Stimulated activated CD4-positive, alpha-beta T cell treated with anti-CD3 and anti-CD28 coated beads, Interleukin-1b, Interleukin-23, amount 100 ng/mL, for 1 hour (primary cell): ENCODE measurements at places on chromosomes 6 and 20.

GRCh38 chr20:8909596-8909995 lies 159.3 kb upstream of the PLCB4 start:
- DNase-seq, result no peak

DNA sequence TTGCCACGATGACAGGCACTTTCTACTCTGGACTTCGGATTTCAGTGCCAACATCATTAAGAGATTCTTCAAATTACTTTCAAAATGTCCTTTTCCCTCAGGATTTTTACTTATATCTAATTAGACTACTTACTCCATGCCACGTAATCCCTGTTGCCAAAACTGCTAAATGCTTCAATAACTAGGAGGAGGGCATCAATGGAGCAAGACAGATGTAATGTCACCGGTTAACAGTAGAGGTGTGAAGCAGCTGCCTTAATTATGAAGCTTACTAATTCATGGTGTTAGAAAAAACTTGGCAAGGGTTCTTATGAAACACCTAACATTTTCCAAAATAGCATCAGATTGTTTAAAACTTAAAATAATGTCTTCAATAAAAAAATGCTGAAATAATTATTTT lies 111.2 kb upstream of the SIM1 start:
- no peak for DNase-seq

DNA sequence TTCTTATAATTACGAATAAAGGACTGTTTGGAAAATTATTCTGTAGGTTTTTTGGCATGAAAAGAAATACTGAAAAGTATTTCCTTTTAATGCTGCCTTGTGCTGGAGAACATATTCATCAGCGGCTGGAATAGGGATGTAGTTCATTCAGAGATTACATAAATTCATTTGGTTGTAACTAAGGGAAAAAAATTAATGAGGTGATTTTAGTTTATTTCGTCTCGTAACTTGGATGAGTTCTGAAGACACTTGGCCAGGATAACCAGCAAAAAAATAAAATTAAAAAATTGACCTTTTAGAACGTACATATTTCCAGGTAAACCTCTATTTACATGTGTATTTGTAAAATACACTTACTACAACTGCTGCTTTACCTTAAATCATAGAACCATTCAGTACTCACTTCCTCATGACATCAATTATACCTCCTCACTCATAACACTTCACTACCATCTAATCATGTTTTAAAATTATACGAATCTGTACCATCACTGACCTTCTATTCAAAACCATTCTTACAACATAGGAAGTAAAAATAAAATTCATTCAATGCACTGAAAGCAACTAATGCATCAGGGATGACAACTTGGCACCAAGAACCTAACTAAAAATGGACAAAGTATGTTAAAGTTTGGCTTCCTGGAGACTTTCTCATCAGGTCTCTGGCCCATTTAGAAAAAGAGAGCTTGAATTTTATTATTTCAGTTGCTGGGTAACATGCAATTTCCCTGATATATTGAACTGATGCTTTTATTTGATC lies 17.2 kb downstream of the KLHL31 start:
- DNase-seq, result no peak

- DNase-seq, result no peak
These were observed 36.5 kb upstream of the BCLAF1 start for GRCh38 chr6:136326038-136326553.

GRCh38 chr20:21714297-21715192 lies 9.1 kb downstream of the PAX1 start:
- DNase-seq, result no peak

DNA sequence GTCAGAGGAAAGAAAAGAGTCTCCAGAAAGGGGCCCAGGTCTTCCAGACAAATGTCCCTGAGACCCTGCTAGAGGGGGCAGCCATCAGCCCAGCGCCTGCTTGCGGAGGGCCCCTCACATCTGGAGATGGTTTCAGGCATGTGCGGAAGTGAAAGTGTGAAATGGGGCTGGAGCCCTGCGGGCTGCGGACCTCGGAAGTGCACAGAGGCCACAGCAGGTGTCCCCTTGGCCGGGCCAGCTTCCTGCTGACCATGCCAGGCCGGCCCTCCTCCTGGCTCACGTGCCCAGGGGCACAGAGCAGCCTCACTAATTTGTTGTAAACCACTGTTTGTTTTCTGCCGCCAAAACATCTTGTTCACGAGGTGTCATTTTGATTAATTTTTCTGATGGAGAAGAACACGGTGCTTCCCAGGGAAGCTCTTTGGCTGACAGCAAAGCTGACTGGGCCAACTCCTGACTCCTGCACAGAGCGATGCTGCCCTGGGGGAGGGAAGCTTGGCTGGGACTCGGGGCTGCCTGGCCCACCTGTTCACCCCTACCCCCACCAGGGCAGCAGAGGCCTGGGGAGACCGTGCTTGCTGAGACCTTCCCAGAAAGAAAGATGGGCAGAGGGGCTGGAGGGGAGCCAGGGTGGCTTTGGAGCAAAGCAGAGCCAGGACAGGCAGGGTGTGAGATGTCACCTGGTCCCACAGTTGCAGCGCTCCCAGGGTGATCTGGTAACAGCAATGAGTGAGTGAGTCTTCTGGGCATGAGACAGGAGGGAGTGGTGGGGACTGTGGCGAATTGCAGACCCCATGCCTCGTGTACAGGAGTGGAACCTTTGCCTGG lies 54.2 kb downstream of the BCAS4 start:
- DNase-seq, result no peak

- DNase-seq, result no peak
These were observed 99.2 kb downstream of the NKAIN2 start for GRCh38 chr6:123902738-123903313.

GRCh38 chr6:158290040-158290439 lies 22.2 kb upstream of the TULP4 start:
- no peak for DNase-seq

DNA sequence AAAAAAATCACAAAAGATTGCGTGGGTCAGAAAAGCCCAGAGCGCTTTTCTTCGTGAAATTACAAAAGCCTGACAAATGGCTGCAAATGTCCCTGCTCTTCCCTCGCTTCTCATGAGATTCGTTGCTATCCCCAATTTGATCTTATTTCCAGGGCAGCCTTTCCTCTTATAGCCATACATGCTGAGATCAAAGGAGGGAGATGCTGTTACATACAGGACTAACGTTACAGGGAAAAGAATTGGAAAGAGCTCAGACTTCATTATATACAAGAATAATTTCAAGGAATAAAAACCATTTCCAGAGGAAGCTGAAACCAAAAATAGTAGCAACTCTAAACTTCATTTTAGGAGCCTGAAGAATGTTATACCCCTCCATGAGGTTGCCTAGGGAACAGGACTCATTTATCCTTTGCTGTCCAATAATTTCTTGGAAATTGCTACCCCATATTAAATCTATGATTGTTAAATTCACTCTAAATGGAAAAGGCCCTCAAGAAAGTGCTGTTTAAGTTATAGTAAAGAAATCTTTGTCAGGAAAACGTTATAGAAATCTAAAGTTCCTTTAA lies 81.0 kb downstream of the METTL24 start:
- DNase-seq, result no peak

DNA sequence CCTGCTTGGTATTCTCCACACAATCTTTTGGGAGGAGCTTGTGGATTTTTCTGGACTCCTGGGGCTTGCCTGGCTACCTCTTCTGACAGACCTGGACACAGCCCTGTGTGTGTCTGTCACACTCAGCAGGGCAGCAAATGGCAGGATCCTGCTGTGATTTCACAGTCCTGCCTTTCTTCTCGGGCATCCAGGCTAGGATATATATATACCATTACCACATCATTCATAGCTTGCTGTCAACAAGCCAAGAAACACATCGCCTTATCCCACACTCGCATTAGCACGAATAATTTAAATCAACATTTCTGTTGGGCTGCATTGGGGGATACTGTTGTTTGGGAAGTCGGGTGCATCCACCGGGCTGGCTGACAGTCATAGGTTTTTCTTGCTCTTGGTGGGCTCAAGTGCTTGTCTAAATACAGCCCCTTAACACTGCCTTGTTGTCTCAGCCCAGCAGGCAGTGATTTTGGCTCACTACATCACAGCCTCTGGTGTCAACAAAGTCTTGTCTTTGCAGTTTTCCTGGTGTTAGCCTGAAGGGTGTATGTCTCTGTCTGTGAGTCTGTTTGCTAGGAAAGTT lies 154.9 kb upstream of the FERMT1 start:
- DNase-seq, result no peak

DNA sequence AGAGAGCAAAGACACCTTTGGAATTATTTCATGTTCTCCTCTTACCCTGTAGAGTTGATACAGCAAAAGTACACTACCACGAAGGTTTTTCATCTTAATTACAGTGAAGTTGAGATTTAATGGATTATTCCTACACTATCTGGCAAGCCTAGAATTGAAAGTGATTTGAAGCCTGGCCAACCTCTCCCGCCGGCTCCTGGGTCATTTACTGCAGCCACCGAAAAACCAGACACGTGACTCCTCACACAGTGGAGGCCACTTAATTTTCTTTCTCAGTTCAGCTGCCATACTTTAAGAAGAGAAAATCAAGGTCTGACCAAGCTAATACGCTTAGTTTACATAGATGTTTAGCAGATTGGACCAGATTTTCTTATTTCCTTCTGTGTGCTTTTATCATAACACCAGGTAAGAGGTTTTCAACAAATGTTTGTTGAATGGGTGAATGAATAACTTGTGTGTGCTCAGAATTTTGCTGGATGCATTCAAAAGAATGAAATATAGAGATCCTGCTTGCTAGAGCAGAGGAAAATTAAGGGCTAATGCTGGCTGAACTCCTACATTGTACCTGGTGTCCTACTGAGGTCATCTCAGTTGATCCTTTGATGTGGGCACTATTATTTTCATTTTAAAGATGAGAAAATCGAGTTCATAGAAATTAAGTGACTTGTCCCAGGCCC lies 97.2 kb upstream of the PDE10A start:
- no peak for DNase-seq

DNA sequence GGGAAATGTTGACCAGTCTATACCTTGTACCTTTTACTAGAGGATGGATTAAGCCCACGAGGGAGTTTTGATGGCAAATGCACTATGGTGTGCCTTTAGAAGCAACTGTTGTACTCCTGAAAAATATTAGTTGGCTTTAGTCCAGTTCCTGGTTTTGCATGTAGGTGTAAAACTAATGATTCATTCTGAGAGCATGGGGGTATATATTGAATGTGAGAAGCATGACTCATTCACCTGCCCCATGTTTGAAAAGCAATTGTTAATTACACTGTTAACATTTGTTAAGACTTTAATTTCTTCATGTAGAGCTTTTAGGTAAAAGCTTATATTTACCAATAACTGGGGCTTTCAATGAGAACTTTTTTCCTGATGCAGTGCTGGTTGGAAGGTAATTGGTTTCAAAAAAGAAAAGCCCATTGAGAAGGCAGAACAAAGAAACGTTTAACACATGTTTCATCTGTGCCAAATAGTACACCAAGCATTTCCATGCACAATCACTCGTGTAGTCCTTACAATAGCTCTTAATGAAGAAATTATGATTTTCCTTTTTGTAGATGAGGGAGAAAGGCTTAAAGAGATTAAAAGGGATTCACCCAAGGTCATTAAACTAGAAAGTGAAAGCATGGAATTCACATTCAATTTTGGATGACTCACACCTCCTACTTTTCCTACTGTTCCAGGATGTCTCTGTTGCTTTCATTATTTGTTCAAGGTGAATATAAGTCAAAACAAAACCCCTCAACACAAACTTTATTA lies 134.1 kb downstream of the CCDC170 start:
- no peak for DNase-seq

DNA sequence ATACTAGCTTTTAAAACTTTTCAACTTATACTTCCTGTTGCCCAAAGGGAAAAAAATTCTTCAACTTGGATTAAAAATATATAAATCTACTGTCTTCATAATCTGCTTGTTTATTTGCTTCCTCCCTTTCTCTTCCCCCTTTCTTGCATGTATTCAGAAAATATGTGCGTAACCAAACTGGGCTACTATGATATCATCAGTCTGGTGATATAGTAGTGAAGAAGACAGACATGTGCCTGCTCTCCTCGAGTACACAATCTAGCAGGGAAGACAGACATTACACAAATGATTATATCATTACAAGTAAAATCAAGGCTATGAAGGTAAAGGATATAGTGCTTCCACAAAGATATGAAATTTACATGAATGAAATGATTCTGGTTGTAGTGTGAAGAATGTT lies 31.0 kb downstream of the IBTK start:
- no peak for DNase-seq

GRCh38 chr6:143295932-143296331 lies 154.6 kb downstream of the ADAT2 start:
- DNase-seq, result no peak

GRCh38 chr6:148419430-148419829 lies 76.8 kb downstream of the SASH1 start:
- DNase-seq, result no peak

DNA sequence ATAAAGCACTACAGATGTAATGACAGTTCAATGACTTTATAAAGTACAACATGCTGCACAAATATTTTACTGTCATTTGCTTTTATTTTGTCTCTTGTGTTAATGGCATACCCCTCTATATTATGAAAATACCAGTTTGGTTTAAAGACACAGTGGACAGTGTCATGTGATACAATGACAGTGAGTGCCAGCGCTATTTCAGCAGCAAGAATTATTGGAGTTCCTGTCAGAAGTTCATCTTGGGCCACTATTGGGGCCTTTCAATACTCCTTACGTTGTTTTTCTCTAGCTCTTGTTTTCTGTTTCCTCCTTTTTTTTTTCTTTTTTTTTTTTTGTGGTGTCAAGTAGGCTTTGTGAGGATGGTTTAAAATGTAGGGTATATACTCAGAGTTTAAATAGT lies 232.5 kb downstream of the FARS2 start:
- no peak for DNase-seq

GRCh38 chr6:21840428-21840827 lies 246.9 kb downstream of the SOX4 start:
- DNase-seq, result no peak

- DNase-seq, result no peak
These were observed 39.0 kb downstream of the SLC23A2 start for GRCh38 chr20:4962241-4962855.

- no peak for DNase-seq
These were observed 131.6 kb upstream of the SOX4 start for GRCh38 chr6:21461844-21462518.

DNA sequence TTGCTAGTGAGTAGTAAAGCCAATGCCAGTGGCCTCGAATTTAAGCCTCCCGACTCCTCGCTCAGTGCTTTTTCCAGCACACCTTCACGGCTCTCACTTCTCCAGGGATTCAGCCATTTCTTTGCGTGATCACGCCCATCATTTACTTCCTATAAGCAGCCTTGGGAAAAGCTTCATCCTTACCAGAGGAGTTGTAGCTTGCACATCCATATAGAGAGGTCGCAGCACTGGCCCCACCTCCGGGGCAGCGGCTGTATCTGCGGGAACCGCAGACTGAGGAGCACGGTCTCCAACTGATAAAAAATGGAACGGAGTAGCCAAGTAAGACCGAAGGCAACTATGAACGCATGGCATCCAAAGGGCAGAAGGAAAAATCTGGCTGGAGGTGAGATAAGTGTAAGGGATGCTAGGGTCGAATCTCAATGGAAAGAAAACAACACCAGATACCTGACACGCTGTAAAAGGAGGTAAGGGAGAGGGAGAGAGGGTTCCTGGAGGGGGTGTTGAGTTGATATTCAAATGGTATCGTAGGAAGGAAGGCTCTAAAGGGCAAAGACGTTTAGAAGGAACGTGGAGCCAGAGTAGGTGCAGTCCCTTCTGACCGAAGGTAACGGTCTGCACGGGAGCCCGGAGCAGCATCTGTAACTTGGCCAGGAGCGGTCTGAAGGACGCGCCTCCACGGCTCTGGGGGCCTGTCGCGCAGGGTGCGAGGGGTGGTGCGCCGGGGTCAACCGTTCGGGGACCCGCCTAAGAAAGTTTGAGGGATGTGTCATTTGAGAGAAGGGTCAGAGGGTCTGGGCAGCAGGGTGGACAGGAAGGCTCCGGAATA lies 640 bp downstream of the NFS1 start:
- DNase-seq, result no peak

- no peak for DNase-seq
These were observed 179.7 kb upstream of the MYLIP start for GRCh38 chr6:15948930-15949900.
